ENCODE measurements at places on chromosomes 16 and 17.

- no peak for DNase-seq
These were observed 54.1 kb downstream of the VAC14 start for GRCh38 chr16:70746708-70747424.

GRCh38 chr17:37327341-37328090 is 48.3 kb upstream of the C17orf78 start:
- no peak for DNase-seq

DNA sequence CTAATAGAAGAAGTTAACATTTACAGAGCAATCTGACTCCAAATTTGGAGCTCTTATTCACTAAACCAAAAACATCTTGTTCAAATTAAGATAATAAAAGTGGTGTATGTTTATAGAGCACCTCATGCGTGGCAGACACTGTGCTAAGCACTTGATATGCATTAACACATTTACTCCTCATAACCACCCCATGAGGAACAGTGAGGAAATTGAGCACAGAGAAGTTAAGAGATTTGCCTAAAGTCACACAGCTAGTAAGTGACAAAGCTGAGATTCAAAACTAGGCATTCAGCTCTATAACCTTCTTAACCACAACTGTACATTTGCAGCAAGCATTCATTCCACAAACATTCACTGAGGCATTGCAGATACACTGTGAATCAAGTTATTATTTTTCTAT is 94.0 kb downstream of the VAT1L start:
- no peak for DNase-seq

- no peak for DNase-seq
These were observed 55.2 kb upstream of the ERN1 start for GRCh38 chr17:64185101-64185500.

DNA sequence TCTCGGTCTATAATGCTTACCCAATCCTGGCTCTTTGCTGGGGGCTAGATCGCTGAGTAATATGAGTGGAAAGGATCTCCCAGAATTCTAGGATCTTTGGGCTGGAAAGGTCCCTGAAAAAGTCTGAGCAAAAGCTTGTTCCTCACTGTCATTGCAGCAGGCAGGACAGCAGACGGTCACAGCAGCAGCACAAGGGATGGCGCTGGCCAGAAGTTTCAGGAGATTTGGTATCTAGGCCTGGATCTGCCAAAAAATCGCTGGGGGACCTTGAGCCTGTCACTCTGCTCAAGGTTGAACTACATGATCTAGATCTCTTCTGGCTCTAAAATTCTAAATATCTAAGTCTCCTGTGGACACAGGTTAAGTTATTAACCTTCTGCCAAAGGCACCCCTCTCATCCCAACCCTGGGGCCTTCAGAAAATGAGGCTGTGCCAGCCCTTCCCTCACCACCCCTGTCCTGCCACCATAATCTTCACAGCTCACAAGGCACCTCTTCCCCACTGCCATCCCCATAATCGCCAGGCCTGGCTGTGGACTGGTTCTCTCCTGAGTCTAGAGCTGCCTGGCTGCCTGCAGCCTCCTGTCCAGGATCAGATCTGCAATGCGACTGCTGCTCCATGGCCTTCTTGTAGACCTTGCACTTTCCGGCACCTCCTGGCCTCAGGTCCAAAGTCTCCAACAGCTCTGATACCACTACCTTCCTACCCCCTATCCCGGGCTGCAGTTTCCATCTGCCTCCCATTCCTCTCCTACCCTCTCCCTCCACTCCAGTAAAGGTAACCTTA is 10.2 kb downstream of the MYO18A start:
- DNase-seq: no peak

- peak; percentile 62 for DNase-seq
These were observed 235.8 kb downstream of the MAP2K4 start for GRCh38 chr17:12256380-12256995.

- no peak for DNase-seq
These were observed 2.1 kb downstream of the PIK3R6 start for GRCh38 chr17:8865385-8865784.

DNA sequence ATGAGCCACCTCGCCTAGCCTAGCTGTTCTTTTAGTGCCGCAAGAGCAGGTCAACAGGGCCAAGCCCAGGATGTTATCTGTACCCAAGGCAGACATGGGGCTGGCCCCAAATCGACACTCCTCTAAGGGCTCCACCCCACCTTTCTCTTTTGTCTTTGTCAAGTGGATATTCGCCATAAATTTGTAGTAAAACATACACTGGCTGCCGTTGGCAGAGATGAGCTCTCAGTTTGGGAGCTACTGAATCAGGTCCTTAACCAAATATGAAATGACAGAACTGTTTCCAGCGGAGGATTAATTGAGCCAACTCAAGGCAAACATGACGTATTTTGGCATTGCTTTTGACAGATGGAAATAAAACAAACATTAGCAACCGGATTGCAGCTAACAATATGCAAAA is 556.9 kb upstream of the CDH5 start:
- no peak for DNase-seq

GRCh38 chr16:59394526-59394925 is 660.4 kb upstream of the GOT2 start:
- DNase-seq: no peak

GRCh38 chr16:86951831-86952598 is 365.2 kb downstream of the C16orf95 start:
- no peak for DNase-seq

- no peak for DNase-seq
These were observed 190.0 kb downstream of the C16orf95 start for GRCh38 chr16:87127061-87127765.

DNA sequence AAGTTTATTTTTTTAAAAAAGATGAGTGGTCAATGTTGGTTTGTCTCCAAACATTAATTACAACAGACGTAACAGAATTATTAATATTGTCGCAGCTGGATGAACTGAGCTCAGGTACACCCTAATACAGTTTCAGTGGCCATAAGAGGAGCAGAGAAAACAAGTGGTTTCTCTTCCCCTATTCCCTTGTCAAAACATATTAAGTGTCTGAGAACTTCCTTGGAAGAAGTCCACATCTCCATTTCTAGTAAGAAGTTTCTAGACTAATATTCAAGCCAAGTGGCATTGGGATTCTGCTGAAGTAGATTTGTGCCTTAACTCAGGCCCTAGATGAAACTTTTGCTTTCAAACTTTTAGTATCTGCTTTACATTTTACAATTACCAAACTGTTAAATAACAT is 47.7 kb downstream of the GNA13 start:
- no peak for DNase-seq

GRCh38 chr17:73814075-73814474 is 169.8 kb upstream of the SDK2 start:
- DNase-seq: no peak

GRCh38 chr17:41686281-41686680 is 2.4 kb upstream of the EIF1 start:
- no peak for DNase-seq

GRCh38 chr17:13888056-13888609 is 181.2 kb upstream of the COX10 start:
- peak; percentile 3 for DNase-seq

DNA sequence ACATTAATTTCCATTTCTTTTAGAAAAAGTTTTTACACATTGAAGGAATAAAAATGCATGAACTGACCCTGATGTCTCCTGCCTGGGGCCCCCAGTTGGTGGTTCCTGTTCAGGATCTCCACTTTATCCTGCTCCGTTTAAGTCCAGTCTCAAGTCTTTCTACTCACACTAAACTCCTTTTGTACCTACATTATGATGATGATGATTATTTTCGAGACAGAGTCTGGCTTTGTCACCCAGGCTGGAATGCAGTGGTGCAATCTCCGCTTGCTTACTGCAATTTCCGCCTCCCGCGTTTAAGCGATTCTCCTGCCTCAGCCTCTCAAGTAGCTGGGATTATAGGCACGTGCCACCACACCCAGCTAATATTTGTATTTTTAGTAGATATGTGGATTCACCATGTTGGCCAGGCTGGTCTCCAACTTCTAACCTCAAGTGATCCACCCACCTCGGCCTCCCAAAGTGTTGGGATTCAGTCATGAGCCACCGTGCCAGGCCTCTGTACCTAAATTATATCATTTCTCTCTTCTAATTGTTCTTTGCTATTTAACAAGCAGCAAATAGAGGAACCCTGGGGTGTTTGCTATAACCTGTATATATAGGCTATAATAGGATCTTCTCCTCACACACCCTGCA is 2.2 kb upstream of the FOXK2 start:
- DNase-seq: no peak

- no peak for DNase-seq
These were observed 3.2 kb downstream of the SNTB2 start for GRCh38 chr16:69190046-69190588.

DNA sequence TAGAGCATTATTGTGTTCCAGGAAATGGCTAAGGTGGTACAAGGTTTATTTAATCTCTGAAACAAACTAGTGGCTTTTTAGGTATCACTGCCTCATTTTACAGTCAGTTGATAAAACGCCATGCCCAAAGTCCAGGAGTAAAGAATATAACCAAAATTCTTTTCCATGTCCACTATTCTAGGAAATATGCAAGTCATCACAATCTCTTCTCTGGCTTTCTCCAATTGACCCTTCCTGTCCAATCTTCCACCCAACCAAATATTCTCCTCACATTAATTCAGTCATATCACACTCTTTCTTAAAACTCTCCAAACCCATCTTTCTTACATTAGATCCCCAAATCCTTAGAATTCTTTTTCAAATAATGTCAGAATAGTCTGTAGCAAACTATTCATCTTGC is 1110.0 kb upstream of the CDH8 start:
- DNase-seq: no peak

DNA sequence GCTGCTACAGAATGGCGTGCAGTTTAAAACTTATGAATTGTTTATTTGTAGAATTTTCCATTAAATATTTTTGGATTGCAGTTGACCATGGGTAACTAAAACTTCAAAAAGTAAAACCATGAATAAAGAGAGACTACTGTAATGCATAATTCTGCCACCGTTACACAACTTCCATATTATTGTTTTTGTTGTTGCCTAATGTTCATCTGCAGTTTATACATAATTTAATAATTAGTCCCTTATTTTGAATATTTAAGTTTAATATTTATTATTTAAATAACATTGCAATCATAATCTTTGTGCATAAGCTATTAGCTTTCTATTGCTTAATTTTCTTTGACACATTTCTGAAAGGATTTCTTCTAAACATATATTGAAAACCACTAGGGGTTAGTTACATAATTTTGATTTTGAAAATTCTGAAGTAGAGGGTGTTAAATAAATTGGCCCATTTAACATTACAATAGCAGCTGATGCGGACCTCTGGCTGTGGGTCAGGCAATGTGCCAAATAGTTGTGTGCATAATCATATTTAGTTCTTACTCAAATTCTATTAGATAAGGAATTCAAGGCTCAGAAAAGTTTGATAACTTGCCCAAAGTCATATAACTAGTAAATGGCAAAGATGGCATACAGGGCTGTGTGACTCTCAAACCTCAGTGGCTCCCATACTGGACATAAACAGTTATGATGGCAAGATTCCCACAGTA is 31.1 kb downstream of the PPM1E start:
- no peak for DNase-seq

- DNase-seq: no peak
These were observed 43.6 kb upstream of the USP7 start for GRCh38 chr16:9007177-9007794.

GRCh38 chr17:81556863-81557262 is 4.7 kb upstream of the FAAP100 start:
- DNase-seq: no peak

- DNase-seq: peak; percentile 0
These were observed 116.1 kb upstream of the IRX6 start for GRCh38 chr16:55207693-55208428.

- DNase-seq: peak; percentile 36
These were observed 79.5 kb downstream of the CA4 start for GRCh38 chr17:60229188-60229802.

- no peak for DNase-seq
These were observed 10.4 kb upstream of the SMIM5 start for GRCh38 chr17:75622771-75623273.

GRCh38 chr17:15112846-15113617 is 152.1 kb downstream of the PMP22 start:
- peak; percentile 2 for DNase-seq

GRCh38 chr17:28196636-28197035 is 122.4 kb upstream of the TMEM97 start:
- DNase-seq: no peak

DNA sequence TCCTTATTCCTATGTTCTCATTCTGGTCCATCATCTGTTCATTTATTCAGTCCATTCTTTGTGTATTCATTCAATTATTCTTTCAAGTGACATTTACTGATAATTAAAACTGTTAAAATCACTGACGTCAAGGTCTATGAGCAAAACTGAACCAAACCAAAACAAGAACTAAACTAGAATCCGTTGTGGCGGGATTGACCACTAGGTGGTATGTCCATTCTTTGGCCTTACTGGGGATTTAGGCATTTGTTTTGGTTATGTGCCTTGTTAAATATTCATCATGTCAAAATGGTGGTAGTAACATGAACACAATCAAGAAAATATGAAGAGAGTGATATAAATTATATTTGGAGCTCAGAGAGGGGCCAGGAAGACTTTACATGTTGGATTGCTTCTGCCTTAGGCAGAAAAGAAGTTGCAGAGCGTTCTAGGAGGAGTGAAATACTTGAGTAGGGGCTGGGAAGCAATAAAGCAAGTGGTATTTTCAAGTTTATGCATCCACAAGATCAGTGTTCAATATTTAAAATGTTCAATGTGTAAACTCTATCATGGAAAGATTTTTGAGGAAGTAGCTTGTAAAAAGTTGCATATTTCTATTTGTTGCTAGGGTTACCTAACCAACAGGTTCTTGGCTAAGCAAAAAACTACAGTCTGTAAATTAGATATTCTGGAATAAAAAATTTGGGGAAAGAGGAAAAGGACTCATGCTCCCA is 129.0 kb downstream of the CDH13 start:
- no peak for DNase-seq

- peak; percentile 62 for DNase-seq
These were observed 27.9 kb upstream of the DBNDD1 start for GRCh38 chr16:90046971-90047713.

DNA sequence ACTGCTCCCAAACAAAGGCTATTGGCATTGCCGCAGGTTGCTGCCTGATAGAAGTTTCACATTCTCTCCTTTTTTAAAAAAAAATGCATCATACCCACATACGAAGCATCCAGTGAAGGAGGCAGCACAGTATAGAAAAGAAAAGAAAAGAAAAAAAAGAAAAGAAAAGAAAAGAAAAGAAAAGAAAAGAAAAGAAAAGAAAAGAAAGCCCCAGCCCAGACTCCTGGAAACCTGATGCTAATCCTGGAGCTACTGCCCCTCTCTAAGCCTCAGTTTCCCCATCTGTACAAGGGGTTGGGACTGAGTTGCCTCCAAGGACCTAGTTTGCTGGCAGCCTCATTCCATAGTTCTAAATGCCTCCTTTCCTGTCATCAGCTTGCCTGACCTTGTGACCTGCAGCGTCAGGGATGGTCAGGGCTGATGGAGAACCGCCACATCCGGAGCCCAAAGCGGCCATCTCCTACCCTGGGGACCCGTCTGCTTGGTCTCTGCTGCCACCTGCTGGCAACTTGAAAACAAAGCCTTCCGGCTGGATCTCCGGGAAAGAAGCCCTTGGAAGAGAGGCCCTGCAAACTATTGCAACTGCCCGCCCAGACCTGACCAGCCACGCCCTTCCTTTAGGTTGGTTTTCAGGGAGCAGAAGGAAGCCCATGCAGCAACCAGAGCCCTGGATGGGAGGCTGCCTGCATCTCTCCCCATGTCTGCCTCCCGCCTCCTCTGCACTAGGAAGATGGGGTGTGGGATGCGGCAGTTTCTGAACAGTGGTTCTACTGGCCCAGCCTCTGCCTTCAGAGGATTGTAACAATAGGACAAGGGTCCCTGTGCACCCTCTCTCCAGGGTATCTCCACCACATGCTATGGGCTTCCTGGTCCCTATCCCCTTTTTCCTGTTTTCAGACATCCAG is 13.0 kb downstream of the AIPL1 start:
- peak; percentile 78 for DNase-seq

- DNase-seq: peak; percentile 53
These were observed 15.4 kb downstream of the TBX4 start for GRCh38 chr17:61467416-61468262.

- no peak for DNase-seq
These were observed 19.3 kb downstream of the ARHGAP23 start for GRCh38 chr17:38447502-38448085.

All from cerebellar cortex (tissue), 1 donor.